ENCODE measurements at places on chromosomes 13 and 19.

GRCh38 chr13:48551329-48551728, 18.4 kb upstream of the RCBTB2 start:
- no peak for DNase-seq

DNA sequence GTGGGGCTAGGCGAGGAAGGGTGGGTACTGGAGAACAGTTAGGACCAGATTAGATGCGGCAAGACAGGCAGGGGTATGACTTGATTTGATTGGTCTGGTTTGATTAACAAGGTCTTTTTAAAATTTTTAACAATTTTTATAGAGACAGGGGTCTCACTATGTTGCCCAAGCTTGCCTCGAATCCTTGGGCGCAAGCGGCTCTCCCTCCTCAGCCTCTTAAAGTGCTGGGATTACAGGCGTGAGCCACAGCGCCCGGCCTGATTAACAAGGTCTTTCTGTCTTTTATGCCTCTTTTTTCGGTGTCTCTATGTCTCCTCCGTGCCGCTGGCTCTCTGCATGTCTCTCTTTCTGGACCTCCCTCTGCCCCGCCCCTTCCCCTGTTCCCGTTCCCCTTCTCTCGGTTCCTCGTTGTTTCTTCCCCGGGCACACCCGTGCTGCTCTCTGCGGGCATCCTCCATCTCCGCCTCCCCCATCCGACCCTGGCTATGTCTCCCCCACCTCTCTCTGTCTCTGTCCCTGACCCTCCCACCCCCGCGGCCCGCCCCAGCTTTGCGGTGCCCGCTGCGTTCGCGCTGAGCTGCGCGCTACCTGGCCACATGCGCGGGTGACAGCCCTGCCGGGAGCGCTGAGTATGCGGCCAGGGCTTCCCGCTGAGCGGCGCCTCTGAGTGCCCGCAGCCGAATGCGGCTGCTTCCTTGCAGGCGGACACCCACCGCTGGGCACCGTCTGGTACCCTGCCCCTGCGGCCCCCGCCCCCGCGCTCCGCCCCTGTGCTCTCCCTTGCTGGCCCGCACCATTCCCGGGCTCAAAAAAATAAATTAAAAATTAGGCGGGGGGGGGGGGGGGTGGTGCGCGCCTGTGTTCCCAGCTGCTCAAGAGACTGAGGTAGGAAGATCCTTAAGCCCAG, 8.1 kb upstream of the SDHAF1 start:
- no peak for DNase-seq

- no peak for DNase-seq
Measured at GRCh38 chr13:29977476-29978120, 127.2 kb upstream of the UBL3 start.

DNA sequence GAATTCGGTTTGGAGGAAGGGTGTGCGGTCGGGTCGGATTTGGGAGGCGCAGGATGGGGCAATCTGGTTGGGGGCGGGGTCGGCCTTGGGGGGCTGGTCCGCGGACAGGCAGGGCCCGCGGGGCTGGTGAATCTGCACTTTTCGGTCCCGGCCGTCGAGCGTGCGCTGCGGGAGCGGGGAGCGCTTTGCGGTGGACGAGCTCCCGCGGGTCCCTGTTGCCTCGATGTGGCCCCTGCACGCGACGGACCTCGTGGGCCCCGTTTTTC, 11.9 kb downstream of the PEAK3 start:
- no peak for DNase-seq

- DNase-seq, result no peak
Measured at GRCh38 chr19:17156947-17157302, 58.2 kb upstream of the USE1 start.

- no peak for DNase-seq
Measured at GRCh38 chr19:16342002-16342715, 17.5 kb downstream of the KLF2 start.

DNA sequence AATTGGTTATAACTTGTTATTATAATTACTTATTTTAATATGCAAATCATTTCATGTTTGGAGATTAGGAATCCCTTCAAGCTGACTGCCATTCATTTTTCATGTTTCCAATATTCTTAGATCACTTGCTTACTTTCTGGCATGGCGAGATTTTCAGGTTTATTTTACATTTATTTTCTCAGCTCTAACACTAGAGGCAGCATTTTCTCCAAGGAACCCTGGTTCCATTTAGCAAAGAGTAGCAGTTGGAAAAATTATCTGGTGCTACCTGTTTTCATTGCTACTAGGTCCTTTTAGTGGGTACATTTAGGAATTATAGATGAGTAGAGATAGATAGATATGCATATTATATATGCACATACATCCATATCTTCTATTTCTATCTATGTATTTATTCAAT, 90.9 kb upstream of the TRPC4 start:
- DNase-seq, result no peak

GRCh38 chr13:77389625-77390000, 62.7 kb upstream of the MYCBP2 start:
- no peak for DNase-seq

DNA sequence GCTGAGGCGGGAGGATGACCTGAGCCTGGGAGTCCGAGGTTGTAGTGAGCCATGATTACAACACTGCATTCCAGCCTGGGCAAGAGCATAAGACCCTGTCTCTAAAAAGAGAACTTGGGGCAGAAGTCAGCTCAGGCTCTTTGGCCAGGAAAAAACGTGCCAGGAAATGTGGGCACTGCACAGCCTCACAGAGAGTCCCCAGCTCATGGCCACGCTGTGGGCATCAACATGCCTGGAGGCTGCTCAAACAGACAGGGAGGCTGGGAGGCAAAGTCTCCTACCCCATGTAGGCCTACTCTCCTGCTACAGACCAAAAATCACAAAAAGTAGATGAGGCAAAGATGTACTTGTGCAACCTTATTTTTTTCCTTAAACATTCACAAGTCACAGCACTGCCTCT, 49.4 kb downstream of the PEPD start:
- DNase-seq, result no peak

DNA sequence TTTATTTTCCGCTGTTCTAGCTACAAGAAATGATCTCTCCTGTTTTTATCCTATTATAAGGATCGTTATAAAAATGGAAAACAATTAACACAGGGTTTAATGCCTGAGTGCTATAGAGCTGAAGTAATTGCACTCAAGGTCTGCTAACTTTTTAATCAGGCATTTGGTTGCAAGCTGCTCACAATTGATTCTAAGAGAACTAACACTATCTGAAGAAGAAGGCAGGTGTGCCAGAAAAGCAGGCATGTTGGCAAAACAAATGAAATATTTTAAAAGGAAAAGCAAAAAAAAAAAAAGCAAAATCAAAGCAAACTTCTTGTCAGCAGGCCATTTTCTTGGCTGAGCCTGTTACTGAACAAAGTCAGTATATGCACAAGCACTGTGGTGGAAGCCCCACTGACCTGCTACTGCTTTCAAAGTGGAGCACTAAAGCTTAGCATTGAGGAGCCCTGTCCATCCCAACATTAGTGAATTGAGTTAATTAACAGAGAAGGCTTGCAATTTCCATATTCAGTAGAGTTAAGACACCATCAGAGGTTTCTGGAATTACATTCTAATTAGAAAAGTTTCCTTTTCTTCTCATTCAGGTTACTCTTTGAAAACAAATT, 574.2 kb downstream of the PCDH9 start:
- DNase-seq, result no peak

- no peak for DNase-seq
Measured at GRCh38 chr13:32114284-32114950, 82.8 kb downstream of the FRY start.

DNA sequence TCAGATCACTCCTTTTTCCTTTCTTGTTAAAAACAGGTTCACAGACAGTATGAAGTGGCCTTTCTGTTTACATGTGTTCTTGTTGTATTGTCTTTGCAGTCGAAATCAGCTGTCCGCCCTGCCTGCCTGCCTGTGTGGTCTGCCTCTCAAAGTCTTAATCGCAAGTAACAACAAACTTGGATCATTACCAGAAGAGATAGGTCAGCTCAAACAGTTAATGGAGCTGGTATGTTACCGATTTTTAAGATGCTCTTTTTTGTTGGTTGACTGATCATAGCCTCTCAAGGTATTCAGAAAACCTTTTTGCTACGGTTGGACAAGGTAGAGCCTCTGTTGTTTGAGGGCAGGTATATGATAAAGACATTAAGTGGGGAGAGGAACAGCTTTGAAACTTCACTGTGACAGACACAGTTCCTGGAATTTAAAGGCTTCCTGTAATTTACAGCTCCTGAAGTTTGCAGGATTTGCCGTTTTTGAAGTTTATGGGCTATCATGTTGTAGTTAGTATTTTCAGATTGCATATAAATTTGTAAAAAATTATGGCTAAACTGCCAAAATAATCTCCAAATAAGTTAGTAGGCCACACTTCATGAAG, 116.1 kb downstream of the LRCH1 start:
- no peak for DNase-seq

- no peak for DNase-seq
Measured at GRCh38 chr19:10292789-10293636, 3.3 kb downstream of the ICAM5 start.

DNA sequence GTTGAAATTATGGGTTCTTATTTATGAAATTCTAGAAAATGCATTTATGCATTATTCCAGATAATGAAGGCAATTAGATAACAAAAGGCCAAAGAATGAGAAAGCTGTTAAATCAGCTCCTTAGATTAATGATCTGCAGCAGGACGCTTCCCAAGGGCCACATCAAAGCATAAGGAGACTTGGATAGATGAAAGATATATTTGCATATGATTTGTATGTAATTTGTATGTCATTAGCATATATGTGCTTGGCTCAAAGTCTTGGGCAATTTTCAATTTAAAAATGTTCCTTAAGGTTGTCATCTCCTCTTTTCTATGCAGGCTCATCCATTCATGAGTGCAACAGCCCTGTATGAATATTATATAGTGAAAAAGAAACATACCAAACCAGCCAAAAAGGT, 126.8 kb upstream of the IRS2 start:
- DNase-seq, result no peak

GRCh38 chr19:29478578-29479565, 46.9 kb upstream of the VSTM2B start:
- DNase-seq, result no peak

- DNase-seq, result no peak
Measured at GRCh38 chr13:109162248-109163036, 533.0 kb downstream of the MYO16 start.

GRCh38 chr19:30930941-30931706, 418.1 kb downstream of the TSHZ3 start:
- DNase-seq, result no peak

DNA sequence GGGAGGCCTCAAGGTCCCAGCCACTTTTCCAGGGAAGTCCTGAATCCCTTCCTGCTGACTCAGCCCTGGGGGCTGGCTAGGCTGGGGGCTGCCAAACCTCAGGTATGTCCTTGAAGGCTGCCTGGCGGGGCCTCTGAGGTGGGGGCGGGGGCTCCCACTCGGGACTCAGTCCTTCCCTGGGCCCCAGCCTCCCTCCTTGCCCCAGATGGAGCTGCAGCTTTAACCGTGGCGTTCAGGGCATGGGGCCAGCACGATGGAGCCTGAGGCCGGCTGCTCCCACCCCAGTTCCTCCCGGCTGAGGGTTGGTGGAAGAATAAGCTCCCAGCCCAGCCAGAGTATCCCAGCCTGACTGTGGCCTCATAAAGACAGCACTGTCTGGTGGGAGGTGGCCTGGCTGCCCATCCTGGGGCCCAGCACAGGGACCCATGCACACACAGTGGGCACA, 12.4 kb downstream of the CILP2 start:
- DNase-seq, result no peak

DNA sequence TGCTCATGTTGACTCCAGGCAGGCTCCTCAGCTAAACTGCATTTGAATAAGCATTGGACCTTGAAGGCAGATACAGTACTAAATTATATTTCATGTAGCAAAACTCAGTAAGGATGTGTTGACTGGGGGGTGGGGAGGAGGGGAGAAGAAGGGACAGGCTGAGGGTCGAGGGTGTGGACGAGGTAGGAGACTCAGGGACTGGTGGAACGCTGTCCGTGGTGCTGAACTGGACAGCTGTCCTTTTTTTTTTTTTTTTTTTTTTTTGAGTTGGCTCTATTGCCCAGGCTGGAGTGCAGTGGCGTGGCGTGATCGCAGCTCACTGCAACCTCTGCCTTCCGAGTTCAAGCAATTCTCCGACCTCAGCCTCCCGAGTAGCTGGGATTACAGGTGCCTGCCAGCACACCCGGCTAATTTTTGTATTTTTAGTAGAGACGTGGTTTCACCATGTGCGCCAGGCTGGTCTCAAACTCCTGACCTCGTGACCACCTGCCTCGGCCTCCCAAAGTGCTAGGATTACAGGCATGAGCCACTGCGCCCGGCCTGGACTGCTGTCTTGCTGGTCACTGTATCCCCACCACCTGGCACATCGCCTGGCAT, 33.2 kb upstream of the CASP14 start:
- DNase-seq, result no peak

- DNase-seq, result no peak
Measured at GRCh38 chr19:38809592-38810252, 3.0 kb downstream of the LGALS4 start.

DNA sequence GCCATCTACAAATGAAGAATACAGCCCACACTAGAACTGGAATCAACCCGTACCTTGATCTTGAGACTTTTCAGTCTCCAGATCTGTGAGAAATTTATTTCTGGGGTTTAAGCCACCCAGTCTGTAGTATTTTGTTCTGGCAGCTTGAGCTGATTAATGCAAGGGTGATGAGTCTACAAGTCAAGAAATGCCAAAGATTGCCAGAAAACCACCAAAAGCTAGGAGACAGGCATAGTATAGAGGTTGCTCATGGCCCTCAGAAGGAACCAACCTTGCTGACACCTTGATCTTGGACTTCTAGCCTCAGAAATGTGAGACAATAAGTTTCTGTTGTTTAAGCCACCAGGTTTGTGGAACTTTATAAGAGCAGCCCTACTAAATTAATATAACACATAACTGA, 428.2 kb upstream of the KLF12 start:
- DNase-seq, result no peak

GRCh38 chr19:5251096-5252065, 89.2 kb downstream of the PTPRS start:
- no peak for DNase-seq

DNA sequence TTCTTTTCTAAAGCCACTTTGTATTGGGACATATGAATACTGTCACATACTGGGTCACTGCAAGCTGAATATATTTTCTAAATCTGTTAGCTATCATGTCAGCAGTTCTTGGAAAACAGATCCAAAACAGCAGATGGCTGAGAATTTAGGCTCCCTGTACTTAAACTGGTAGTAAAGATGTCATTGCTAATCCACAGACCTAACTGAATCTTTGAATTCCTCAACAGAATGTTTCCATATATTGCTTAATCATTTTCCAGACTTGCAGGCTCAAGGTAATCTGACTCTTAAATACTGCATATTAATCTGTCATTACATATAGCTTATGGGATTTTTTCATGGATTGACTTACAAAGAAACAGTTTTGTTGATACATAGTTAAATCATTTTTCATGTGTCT, 639.0 kb upstream of the KLHL1 start:
- DNase-seq, result no peak

GRCh38 chr13:21008026-21008425, 53.4 kb downstream of the LATS2 start:
- no peak for DNase-seq

- no peak for DNase-seq
Measured at GRCh38 chr19:41319500-41320184, 9.7 kb downstream of the CCDC97 start.

GRCh38 chr19:10612499-10613119, 12.7 kb upstream of the SLC44A2 start:
- no peak for DNase-seq
